ENCODE measurements at places on chromosomes 13 and 19.

GRCh38 chr13:111511219-111511732 lies 190.8 kb downstream of the TEX29 start:
- DNase-seq: no peak

DNA sequence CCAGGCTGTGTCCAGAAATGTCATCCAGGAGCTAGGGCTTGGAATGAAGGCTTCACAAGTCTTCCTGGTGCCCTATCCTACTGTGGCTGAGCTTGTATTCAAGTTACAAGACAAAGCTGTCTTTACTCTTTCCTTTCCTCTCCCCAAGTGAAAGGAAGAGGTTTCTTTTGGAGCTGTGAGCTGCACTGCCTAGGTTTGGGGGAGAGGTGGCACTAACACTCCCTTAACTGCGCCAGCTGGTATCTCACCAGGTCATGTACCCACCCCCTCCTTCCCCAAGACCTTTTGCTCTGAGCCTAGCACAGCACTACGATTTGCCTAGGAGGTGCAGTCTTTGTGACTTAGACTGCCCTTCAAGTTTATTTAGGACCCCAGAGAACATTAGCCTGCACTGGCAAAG lies 2053.6 kb upstream of the PRR20A start:
- no peak for DNase-seq

- DNase-seq: no peak
These were observed 385.6 kb downstream of the IRS2 start for GRCh38 chr13:109400624-109401257.

- no peak for DNase-seq
These were observed 59.3 kb downstream of the ITGBL1 start for GRCh38 chr13:101511766-101512165.

- peak; percentile 17 for DNase-seq
These were observed 4.4 kb upstream of the TMEM272 start for GRCh38 chr13:51849145-51850101.

All from activated T-helper 1 cell treated with anti-CD3 and anti-CD28 coated beads, Interleukin-12 subunit alpha, Interleukin-12 subunit beta, Interleukin-2, Interleukin-4 antibody, amounts not matched to agents 30 ng/mL and 10 ng/mL and 1 ng/mL, durations not matched to agents 14 hours and 24 hours and 36 hours (primary cell).